A549 treated with RU486 at 1 μM for 4 hours (cell line): ENCODE measurements at places on chromosomes 3 and 15. TPM values are rescaled to one million over a fixed set of nuclear protein-coding genes. Genes with fewer than 3 reads are reported as not detected.

Gene CLDN11
- total RNA-seq = 0.09 to 0.30 TPM (median 0.12 TPM) in 4 of 5 replicates, not detected in the other

Gene CCDC32
- 12.9 to 25.4 TPM (median 15.4 TPM) in 5 replicates for total RNA-seq

Gene UBR1
- total RNA-seq = 3.0 to 4.4 TPM (median 4.1 TPM) in 5 replicates

Gene EOMES
- total RNA-seq = 1.2 to 1.4 TPM (median 1.4 TPM) in 5 replicates

Gene MYLK
- 12.0 to 19.4 TPM (median 15.0 TPM) in 5 replicates for total RNA-seq

Gene SLC28A1
- 0.07 TPM in 1 of 5 replicates, not detected in the others for total RNA-seq

Gene FHIT
- total RNA-seq = 0.40 to 1.6 TPM (median 0.67 TPM) in 5 replicates

Gene IL1RAP
- total RNA-seq = 5.4 to 7.1 TPM (median 6.8 TPM) in 5 replicates

Gene NOX5
- total RNA-seq = 0.19 to 0.38 TPM (median 0.29 TPM) in 5 replicates

Gene CYP1A2
- not detected in 5 replicates for total RNA-seq

Gene ARPIN
- 8.9 to 12.6 TPM (median 12.2 TPM) in 5 replicates for total RNA-seq

Gene FGF7
- not detected in 5 replicates for total RNA-seq

Gene NR2C2
- 13.7 to 18.8 TPM (median 18.6 TPM) in 5 replicates for total RNA-seq

Gene VGLL3
- total RNA-seq = 2.4 to 8.8 TPM (median 7.3 TPM) in 5 replicates

Gene RFX7
- total RNA-seq = 8.4 to 13.8 TPM (median 13.3 TPM) in 5 replicates

Gene ARID3B
- total RNA-seq = 3.3 to 4.8 TPM (median 3.9 TPM) in 5 replicates

Gene SEMA6D
- not detected in 5 replicates for total RNA-seq

Gene PLA1A
- total RNA-seq = 0.27 to 0.52 TPM (median 0.38 TPM) in 5 replicates

Gene FGF12
- 0.37 to 0.94 TPM (median 0.73 TPM) in 5 replicates for total RNA-seq

Gene HDAC11
- 5.3 to 8.4 TPM (median 7.3 TPM) in 5 replicates for total RNA-seq

Gene LHFPL4
- 0.05 to 0.27 TPM (median 0.16 TPM) in 4 of 5 replicates, not detected in the other for total RNA-seq

Gene MYZAP
- total RNA-seq = 0.66 to 1.7 TPM (median 1.5 TPM) in 5 replicates

Gene GRIP2
- 0.97 to 2.4 TPM (median 1.9 TPM) in 5 replicates for total RNA-seq

Gene RPUSD3
- 33.0 to 48.2 TPM (median 42.5 TPM) in 5 replicates for total RNA-seq

Gene CNTN4
- not detected in 5 replicates for total RNA-seq

Gene GNAT1
- total RNA-seq = not detected in 5 replicates

Gene SPINK8
- not detected in 5 replicates for total RNA-seq

Gene DNAH12
- total RNA-seq = 0.02 to 0.13 TPM (median 0.04 TPM) in 3 of 5 replicates, not detected in the others

Gene SLC24A5
- not detected in 5 replicates for total RNA-seq

Gene MESP1
- total RNA-seq = 2.1 to 6.8 TPM (median 6.1 TPM) in 5 replicates

Gene ECE2
- total RNA-seq = not detected in 5 replicates

Gene CCDC13
- total RNA-seq = 0.48 to 1.1 TPM (median 0.58 TPM) in 5 replicates

Gene SIDT1
- 0.37 to 0.96 TPM (median 0.60 TPM) in 5 replicates for total RNA-seq

Gene SERPINI1
- 1.8 to 4.0 TPM (median 2.6 TPM) in 5 replicates for total RNA-seq

Gene TLR9
- total RNA-seq = 0.06 TPM in 1 of 5 replicates, not detected in the others

Gene LRRC49
- 3.5 to 5.3 TPM (median 4.8 TPM) in 5 replicates for total RNA-seq

Gene CTXN2
- 0.02 TPM in 1 of 5 replicates, not detected in the others for total RNA-seq

Gene BRPF1
- 16.1 to 19.8 TPM (median 18.8 TPM) in 5 replicates for total RNA-seq

Gene CELSR3
- 2.7 to 5.3 TPM (median 4.2 TPM) in 5 replicates for total RNA-seq

Gene NTRK3
- total RNA-seq = 15.9 to 26.2 TPM (median 21.7 TPM) in 5 replicates
